AML-193 (cell line): ENCODE measurements at places on chromosomes 2 and 18.

DNA sequence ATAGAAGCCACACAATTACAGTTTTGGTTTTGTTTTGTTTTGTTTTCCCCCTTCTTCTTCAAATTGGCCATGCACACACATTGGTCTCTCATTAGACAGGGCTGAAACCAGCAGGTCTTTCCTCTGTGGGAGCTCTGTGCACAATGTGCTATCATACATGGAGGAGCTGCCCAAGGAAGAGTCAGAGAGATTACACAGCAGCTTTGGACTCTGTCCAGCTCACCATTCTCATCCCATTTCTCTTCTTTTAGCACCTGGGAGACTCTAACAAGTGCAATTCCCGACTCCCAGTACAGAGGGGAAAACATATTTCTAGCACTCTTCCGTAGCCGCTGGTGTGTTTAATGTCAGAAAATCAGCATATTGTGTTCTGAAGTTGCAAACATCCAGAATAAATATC, 29.4 kb downstream of the POU3F3 start:
- DNase-seq = no peak

DNA sequence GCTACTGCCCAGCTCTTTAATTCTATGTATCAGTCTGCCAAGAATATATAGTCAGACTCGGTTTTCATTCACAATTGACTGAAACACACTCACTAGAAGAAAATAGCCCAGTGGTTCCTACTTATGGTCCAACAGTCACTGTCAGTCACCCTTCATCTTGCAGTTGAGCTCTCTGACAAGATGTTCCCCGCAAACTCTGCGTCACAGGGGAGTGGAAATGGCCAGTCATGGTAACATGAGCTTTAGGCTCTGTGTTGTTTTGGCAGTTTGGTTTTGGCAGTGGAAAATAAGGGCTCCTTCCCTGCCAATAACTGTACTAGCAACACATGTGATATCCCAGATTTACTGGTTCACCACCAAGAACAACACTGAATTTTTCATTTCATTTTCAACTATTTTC, 122.5 kb downstream of the PRPF40A start:
- no peak for DNase-seq

GRCh38 chr2:145654746-145655145, 1134.8 kb upstream of the ZEB2 start:
- no peak for DNase-seq

DNA sequence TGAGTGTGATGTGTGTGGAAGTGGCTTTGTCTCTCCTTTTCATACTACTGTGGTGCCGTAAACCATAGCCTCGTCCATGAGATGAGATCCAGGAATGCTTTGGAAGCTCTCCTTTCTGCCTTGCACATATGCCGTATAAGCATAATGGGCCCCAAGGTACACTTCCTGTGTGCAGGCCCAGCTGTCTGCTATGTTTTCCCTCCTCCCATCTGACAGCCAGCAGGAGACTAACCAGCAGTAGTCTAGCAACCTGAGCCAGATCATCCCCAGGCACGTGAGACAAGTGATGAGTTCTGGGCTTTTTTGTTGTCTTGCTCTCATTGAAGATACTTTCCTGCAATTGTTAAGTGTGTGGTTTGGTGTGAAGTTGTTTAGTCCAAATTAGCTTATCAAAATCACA, 555.5 kb upstream of the LRRTM4 start:
- no peak for DNase-seq

DNA sequence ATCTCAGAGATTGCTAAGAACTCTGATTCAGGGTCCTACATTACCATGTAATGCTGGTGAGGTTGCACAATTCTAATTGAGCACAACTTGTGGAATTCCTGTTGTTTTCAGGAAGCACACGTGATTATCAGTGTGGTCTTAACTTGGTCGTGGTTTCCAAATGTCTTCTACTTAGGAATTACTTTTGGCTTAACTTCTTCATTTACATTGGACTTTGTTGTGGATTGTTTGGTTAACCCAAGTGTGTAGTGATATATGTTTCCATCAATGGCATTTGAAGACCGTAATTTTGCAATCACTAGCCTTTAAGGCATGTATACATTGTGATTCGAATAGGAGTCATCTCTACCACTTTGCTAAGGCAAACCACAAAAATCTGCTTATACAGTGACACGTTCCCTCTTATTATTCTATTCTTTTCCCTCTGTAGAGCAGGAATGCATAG, 373.3 kb downstream of the IRS1 start:
- no peak for DNase-seq
